ENCODE measurements at places on chromosomes 1 and 21.
A peak's percentile ranks its signal among the peaks of the same experiment; 100 is the strongest.

DNA sequence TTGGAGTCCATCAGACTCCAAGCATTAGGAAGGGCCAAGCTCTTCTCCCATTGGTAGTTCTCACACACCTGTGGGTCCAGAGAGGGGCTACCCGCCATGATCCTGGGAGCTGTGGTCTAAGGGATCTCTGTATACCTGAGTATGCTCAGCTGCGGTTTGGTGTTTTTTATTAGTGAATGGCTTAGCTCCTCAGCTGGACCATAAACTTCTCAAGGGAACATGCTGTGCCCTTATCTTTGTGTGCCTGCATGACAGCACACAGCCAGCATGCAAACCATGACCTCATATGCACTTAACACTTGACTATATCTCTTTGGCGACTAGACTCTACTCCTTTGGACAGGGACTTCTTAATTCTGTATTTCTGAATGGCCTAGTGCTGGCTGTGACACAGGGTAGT lies 94.5 kb downstream of the CD58 start:
- peak; percentile 67 for DNase-seq

DNA sequence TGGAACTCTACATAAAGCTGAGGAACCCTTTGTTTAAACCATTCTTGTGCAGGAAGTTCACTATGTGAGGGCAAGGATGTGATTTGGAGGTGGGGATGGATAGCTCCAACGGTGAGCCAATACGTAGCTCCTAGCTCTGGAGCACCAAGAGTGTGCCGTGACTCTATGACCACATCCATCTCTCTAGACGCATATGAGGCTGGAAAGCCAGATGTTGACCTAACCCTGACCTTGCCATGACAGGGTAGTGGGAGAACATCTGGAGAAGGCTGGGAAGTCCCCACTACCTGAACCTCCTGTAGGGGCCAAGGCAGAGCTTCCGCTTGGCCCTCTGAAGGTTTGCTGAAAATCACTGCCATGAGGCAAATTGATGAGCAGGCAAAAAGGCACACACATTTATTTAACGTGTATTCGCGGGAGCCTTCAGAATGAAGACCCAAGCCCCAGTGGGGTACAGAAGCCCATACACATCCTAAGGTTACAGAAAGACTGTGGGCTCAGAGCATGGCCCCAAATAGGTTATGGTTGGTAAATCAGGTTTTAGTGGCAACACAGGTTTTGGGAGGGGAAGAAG lies 43.4 kb downstream of the EIF2D start:
- DNase-seq: no peak

DNA sequence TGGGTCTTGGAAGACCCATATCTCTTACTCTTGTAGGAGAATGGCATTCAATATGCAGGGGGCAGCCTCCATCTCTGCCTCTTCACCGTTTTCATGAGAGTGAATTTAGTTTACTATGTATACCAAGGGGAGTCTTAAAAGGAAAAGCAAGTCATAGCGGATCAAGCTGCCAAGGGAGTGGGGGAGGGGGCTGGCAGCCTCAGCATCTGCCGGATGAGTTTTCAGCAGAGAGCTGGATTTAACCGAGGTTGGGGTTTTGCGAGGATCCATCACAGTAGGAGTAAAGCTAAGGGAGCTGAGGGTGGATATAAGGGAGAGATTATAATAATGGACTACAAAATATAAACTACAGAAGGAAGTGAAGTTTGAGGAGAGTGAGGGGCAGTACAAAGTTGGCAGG lies 9.9 kb downstream of the CD160 start:
- no peak for DNase-seq

DNA sequence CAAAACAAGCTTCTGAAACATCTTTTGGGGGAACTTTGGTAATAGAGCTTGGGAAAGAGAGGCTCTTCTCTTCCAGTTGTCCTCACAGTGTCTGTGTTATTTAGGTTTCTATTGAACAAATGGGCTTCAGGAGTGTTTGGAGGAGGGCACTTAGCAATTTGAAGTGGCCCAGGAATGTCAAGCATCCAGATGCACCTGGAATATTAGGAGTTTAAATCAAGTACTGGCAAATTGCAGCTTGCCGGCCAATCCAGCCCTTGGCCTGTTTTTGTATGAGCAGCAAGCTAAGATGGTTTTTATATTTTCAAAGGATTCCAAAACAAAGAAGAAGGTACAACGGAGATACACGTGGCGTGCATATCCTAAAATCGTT lies 94.7 kb downstream of the CCDC185 start:
- no peak for DNase-seq

DNA sequence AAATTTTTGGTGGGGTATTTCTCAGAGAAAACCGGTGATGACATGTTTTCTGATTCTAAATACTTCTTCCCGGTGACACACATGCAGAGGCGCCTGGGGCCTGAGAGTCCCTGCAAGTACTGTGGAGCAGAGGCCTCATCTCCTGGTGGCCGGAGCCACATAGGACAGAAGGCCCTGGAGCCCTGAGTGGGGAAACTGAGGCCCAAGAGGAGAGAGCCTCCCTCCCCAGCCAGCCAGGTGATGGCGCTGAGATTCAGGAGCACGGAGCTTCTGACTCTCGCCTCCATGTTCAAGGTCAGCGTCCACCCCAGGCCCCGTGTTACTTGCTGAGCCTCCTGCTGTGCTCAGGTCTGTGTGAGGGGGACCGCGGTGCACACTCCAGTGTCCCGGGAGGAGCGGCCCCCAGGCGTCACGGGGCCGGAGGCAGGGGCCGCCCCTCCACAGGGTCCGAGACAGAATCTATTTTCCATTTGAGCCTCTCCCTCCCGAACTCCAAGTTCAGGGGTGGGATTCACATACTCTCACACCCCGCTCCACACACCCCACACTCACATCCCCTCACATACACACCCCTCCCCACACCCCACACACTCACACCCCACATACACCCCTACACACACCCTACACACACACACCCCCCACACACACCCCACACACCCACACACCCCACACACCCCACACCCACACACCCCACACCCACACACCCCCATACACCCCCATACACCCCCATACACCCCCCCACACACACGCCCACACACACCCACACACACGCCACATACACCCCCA lies 43.8 kb downstream of the SLX9 start:
- no peak for DNase-seq

GRCh38 chr1:62335656-62336055 lies 16.4 kb upstream of the KANK4 start:
- DNase-seq: no peak

DNA sequence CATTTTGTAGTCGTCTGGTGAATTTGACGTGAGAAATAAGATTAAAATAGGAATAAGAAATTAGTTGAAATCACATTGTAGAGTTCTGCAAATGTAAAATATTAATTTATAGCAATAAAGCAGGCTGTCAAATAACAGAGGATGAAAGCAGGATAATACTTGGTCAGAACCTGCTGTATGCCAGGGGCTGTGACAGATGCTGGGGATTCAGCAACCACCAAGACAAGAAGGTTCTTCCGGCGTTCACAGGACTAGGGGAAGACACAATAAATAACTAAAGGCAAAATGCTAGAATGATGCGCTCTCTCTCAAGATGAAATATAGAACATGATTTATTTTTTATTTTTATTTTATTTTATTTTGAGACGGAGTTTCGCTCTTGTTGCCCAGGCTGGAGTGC lies 6.8 kb upstream of the PARK7 start:
- no peak for DNase-seq

GRCh38 chr1:83418558-83418957 lies 580.4 kb downstream of the TTLL7 start:
- DNase-seq: no peak

- no peak for DNase-seq
Measured at GRCh38 chr1:196372896-196373536, 235.2 kb downstream of the KCNT2 start.

DNA sequence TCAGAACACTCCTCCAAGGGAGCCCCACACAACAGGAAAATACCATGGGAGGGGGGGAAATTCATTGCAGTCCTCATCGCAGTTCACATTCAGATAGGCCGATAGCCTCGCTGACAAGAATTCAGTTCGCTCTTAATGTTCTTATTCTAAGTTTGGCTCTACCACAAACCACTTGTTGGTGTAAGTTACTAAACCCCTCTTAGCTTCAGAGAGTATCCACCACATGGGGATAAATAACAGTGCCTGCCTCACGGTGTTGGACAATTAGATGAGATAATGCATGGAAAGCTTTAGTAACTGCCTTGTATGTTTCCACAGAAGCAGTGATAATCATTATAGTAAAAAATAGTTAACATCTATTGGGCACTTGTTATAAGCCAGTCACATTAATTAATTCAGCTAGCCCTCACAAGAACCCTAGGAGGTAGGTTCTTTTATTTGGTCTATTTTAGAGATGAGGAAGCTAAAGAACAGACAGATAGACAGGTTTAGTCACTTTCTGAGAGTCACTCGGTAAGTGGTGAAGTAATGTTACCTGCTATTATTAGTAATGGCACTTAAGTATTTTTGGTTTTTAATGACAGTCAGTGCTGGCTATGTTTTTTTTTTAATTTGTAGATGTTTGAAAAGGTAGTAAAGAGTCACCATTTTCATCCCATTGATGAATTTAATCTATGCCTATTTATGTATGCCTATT lies 10.1 kb downstream of the VAV3 start:
- no peak for DNase-seq

- no peak for DNase-seq
Measured at GRCh38 chr1:177959811-177960515, 9.9 kb downstream of the SEC16B start.

- no peak for DNase-seq
Measured at GRCh38 chr1:47763591-47764171, 233.5 kb downstream of the TRABD2B start.

- no peak for DNase-seq
Measured at GRCh38 chr1:235409042-235409820, 42.0 kb downstream of the TBCE start.

DNA sequence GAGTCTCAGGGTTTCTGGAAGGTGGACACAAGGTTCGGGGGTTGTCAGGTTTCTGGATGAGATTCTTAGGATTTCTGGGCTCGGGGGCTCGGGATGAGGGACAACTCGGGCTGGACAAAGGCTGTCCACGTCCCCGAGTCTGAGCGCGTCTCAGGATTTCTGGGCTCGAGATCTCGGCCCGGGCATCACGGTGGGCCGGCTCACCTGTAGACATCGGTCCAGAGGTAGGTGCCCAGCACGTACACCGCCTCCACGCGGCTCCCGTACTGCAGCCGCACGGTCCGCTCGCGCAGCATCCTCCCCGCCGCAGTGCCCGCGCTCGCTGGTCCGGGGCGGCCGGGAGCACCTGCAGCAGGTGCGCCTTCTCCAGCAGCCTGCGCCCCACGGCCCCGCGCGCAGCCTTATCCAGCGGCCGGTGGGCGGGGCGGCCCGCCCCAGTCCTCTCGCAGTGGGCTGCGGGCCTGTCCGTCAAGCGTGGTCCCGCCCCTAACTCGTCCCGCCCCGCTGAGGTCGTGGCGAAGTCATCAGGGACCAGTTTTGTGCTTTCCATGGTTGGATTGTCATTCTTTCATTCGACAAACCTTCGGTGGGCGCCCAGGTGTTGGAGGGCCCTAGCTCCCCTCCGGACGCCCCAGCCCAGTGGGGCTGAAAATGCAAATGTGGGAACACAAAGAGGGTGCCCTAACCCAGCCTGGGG lies at the start of gene PADI2:
TSS of gene PADI2 (minus strand) at position 376 of the 697 bp plus-strand sequence. CDS start at position 296, 80 bp downstream.
- DNase-seq: peak; percentile 83

- DNase-seq: no peak
Measured at GRCh38 chr1:217564833-217565232, 66.1 kb downstream of the GPATCH2 start.

GRCh38 chr1:33441088-33441745 lies 10.3 kb upstream of the PHC2 start:
- DNase-seq: no peak

DNA sequence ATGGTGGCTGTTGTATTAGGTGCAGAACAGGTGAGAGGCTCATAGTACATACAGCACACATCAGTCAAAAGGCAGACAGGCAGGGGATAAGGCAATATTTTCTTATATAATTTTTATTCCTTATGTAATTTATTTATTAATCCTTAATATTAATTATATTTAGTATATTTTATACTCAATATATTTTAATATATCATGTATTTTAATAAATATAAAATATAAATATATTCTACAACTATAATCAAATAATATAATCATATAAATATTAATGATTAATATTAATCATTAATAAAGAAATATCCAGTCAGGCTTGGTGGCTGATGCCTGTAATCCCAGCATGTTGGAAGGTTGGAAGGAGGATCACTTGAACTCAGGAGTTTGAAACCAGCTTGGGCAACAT lies 17.7 kb upstream of the ACBD3 start:
- no peak for DNase-seq

- peak; percentile 31 for DNase-seq
Measured at GRCh38 chr1:20574686-20575540, 14.0 kb upstream of the CDA start.

- no peak for DNase-seq
Measured at GRCh38 chr1:232517204-232517603, 112.7 kb downstream of the SIPA1L2 start.

GRCh38 chr21:15219039-15219438 lies 154.2 kb upstream of the NRIP1 start:
- no peak for DNase-seq

DNA sequence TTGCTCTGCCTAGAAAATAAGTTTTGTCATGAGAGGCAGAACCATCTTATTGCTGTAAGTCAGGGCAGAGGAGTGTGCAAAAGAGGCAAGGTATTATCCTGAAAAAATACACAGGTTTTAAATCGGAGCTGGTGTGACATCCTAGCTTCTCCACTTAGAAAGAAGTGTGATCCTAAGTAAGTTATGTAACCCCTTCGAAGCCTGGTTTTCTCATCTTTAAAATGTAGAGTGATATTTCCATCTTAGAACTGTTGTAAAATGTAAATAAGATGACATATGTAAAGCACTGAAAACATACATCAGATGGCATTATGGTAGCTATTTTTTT lies 65.1 kb downstream of the IER5 start:
- DNase-seq: no peak

DNA sequence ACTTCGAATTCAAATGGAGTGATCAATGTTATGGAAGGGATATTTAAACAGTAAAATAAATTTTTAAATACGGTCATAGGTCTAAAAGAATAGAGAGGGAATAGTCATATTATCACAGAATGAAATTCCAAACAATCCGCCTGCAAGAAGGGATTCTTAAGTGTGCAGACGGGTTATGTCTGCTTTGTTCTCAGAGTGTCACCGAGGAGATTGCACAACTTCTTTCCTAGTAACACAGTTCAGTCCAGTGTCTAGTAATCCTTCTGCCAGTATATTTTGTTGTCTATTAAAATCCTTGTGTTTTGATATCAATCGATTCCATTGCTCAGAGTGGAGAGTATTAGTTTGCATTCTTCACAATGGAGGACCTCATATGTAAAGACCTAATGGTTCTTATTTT lies 48.4 kb downstream of the LRRC53 start:
- no peak for DNase-seq

GRCh38 chr1:34156739-34157138 lies 8.3 kb downstream of the CSMD2 start:
- DNase-seq: no peak

GRCh38 chr1:111192074-111192473 lies 8.4 kb downstream of the DENND2D start:
- DNase-seq: no peak

- DNase-seq: no peak
Measured at GRCh38 chr1:230816018-230816417, 52.3 kb downstream of the C1orf198 start.
